ENCODE measurements at places on chromosomes 2 and 18.

DNA sequence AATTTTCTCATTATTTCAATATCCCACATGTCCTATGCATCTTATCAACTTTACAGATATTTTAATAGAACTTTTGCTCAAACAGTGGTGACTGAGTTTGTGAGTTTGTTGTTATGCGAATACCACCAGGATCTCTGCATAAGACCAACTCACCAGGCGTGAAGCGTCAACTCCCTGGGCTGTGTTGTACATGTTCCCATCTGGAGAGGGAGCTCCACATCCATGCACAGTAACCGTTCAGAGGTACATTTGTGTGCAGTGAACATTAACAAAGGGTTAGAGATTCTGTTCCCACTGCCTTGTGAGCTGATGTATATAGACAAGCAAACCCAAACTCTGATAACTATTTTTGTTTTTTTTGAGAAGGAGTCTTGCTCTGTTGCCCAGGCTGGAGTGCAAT, 188.7 kb downstream of the MYT1L start:
- DNase-seq: no peak

GRCh38 chr2:5111581-5111980, 580.6 kb upstream of the SOX11 start:
- DNase-seq: no peak

DNA sequence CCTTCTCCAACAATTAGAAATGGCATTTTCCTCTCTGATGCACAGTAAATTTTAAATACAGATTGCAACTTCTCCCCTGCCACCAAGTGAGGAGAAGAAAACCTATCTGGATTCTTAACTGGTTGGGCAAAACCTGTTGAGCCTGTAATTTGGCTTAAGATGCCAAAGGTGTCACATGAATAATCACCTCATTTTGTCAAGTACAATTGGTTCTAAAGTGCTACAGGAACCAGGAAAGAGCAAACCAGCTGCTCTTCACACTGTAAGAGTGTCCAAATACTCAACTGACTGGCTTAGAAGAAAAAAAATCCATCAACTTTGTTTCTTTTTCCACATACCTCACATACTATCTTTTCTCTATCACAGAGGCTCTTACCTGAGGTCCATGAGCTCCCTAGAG, 35.4 kb downstream of the NPC1 start:
- no peak for DNase-seq

DNA sequence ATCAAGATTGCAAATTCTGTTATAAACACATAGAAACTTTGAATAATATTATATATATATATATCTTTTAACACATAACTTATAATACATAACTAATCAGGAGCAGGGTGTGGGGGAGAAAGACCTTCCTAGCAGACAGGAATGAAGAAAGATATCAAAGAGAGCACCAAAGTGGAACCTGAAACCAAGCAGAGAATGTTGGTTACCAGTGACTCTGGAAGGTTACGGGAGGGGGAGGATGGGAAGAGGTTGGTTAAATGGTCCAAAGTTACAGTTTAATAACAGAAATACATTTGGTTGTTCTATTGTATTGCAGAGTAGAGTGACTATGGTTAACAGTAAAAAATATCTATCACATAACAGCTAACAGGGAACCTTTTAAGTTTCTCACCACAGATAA, 366.7 kb downstream of the LRRTM4 start:
- no peak for DNase-seq

DNA sequence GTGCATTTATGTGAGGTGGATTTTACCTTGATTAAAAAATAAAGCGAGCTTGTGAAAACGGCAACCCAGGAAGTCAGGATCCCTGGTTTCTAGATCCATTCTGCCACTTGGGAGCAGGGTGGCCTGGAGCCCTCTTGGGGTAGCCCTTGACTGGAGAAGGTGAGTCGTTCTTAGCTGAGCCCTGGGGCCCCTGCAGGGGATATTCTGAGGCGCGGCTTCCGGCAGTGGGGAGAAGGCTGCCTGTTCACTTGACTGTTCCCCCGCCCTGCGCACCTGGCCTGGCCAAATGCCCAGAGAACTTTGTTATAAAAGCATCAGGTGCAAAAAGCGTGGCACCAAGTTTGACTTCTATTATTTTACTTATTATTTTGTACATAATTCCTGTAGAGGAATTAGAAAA, 221.9 kb downstream of the DYSF start:
- DNase-seq: no peak

- no peak for DNase-seq
Measured at GRCh38 chr18:9296233-9297006, 38.2 kb upstream of the TWSG1 start.

DNA sequence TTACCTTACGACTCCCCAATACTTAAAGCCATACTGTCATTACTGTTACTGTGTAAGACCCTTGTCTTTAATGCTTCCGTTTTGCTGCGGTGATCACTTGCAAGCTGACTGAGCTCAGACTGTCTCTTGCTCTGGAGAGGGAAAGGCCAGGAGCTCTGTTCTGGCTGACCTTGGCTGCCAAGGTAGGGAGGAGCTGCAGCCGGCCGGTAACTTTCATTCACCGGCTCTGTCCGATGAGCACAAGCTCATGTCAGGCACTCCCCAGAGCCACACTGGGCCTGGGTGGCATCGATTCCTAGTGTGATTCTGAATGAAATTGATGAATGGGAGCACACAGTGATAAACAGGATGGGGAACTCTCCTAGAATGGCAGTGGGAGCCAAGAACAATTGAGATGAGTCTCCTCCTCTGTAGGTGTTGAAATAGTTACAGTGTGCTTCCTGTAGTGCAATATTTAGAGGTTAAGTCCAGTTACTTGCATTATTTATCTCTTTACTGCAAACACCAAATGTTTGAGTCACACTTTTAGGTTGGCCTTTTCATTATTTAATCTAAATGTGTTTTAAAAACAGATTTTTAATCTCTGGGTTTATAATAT, 100.9 kb downstream of the ATP9B start:
- DNase-seq: no peak

- DNase-seq: no peak
Measured at GRCh38 chr2:214389334-214389733, 21.5 kb upstream of the VWC2L start.
